Activated CD8-positive, alpha-beta T cell treated with anti-CD3 and anti-CD28 coated beads for 36 hours (primary cell): ENCODE measurements at places on chromosomes 12 and 14. TPM values are rescaled to one million over a fixed set of nuclear protein-coding genes. Genes with fewer than 3 reads are reported as not detected.

The VWF gene
- total RNA-seq: 0.11 TPM

DNA sequence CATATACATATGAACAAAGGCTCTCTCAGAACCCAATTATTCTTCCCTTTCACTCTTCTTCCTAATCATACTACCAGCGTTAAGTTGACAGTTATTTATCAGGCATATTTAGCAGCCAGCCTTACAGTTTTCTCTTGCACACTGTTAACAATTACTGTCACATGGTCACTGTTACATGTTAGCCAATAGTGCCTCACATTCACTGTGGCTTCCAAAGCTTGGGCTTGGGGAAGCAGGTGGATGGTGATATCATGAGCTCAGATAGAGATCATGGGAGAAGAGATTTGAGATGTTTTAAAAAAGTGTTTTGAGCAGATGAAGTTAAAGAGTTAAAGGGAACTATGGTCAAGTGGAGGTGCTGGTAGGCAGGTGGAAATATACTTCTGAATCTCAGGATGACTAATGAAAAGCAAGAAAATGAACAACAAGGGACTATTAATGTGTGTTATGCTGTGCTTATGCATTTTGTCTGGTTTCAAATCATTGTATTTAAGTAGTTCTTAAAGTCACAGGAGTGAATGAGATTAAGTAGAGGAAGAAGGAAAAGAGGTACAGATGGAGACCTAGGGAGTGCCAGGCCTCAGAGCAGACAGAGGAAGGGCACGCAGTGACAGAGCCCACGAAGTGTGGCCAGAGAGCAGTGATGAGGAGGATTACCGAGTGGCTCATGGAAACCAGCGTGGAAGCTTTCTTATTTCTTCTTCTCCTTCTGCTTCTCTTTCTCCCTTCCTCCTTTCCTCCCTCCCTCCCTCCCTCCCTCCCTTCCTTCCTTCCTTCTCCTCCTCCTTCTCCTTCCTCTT, 39.6 kb downstream of the BICD1 start:
- no peak overlapping the region for H3K27ac ChIP-seq
- peaks cover 7% of the 10 kb centered on the region for H3K36me3 ChIP-seq
- no peak for DNase-seq
- no peaks in the 10 kb centered on the region for H3K27me3 ChIP-seq
- peaks cover 2% of the 10 kb centered on the region for H3K4me1 ChIP-seq
- H3K4me3 ChIP-seq: no peak overlapping the region

DNA sequence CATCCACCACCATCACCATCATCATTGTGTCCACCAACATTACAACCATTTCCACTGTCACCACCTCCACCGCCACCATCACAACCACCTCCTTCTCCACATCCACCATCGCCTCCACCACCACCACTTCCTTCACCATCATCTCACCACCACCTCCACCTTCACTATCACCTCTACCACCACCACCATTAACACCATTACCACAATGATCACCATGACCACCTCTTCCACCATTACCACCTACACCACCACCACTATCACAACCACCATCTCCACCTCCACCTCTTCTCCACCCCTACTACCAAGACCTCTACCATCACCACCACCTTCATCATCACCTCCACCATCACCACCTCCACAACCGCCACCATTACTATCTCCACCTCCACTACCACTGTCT, 16.4 kb downstream of the ISCU start:
- no peak overlapping the region for H3K27ac ChIP-seq
- H3K27me3 ChIP-seq: no peaks in the 10 kb centered on the region
- no peak overlapping the region for H3K4me3 ChIP-seq
- no peak for DNase-seq
- no peaks in the 10 kb centered on the region for H3K36me3 ChIP-seq

- peaks cover 50% of the 10 kb centered on the region for H3K4me1 ChIP-seq
- H3K36me3 ChIP-seq: peaks cover 12% of the 10 kb centered on the region
- no peaks in the 10 kb centered on the region for H3K27me3 ChIP-seq
- no peak for DNase-seq
- no peak overlapping the region for H3K4me3 ChIP-seq
Measured at GRCh38 chr12:51020448-51021182, 5.6 kb downstream of the SLC11A2 start.

DNA sequence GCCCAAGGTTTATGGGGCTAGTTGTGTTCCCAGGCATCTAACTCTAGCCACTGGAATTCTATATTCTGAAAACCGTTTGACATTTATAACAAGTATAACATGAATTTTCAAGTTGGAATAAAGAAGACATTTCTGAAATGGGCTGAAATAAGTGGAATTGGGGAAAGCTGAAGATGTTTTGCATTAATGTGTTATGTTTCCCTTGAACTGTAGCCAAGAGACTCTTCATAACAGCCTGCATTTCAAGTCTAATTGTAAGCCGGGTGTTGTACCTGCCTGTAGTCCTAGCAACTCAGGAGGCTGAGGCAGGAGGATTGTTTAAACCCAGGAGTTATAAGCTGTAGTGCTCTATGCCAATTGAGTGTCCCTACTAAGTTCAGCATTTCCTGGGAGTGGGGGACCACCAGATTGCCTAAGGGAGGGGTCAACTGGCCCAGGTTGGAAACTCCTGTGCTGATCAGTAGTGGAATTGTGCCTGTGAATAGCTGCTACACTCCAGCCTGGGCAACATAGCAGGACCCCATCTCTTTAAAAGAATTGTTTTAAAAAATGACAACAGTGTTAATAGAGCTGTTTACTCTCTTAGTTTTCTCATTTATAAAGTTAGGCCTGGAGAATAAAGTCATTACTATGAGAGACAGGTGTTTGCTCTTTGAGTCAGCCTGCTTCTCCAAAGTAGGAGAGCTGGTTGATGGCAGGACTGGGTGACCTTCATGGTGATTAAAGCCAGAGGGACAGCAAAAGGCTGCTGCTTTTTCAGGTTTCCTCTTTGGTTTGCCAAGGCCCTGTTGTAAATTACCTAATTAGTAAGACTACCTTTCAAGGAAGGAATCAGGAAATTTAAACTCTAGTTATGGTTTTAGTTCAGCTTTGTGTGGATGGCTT, 483.6 kb upstream of the RGS6 start:
- H3K4me3 ChIP-seq: no peak overlapping the region
- no peak for DNase-seq
- H3K36me3 ChIP-seq: no peaks in the 10 kb centered on the region
- H3K27me3 ChIP-seq: no peaks in the 10 kb centered on the region
- H3K4me1 ChIP-seq: peaks cover 12% of the 10 kb centered on the region
- H3K27ac ChIP-seq: no peak overlapping the region
